Cardiac septum (tissue), 1 donor: ENCODE measurements at places on chromosomes 5 and 9. TPM values are rescaled to one million over a fixed set of nuclear protein-coding genes. Genes with fewer than 3 reads are reported as not detected.
A peak's percentile ranks its signal among the peaks of the same experiment; 100 is the strongest.

Gene CCL21
- total RNA-seq, result 30.1 TPM

Gene WNT8A
- not detected for total RNA-seq

Gene DDX4
- total RNA-seq, result not detected

Gene ZNF883
- total RNA-seq, result 2.4 TPM

Gene IFNA21
- total RNA-seq, result not detected

Gene SLU7
- 50.5 TPM for total RNA-seq

Gene CNTFR
- 1.1 TPM for total RNA-seq

Gene SPATA9
- total RNA-seq, result not detected

DNA sequence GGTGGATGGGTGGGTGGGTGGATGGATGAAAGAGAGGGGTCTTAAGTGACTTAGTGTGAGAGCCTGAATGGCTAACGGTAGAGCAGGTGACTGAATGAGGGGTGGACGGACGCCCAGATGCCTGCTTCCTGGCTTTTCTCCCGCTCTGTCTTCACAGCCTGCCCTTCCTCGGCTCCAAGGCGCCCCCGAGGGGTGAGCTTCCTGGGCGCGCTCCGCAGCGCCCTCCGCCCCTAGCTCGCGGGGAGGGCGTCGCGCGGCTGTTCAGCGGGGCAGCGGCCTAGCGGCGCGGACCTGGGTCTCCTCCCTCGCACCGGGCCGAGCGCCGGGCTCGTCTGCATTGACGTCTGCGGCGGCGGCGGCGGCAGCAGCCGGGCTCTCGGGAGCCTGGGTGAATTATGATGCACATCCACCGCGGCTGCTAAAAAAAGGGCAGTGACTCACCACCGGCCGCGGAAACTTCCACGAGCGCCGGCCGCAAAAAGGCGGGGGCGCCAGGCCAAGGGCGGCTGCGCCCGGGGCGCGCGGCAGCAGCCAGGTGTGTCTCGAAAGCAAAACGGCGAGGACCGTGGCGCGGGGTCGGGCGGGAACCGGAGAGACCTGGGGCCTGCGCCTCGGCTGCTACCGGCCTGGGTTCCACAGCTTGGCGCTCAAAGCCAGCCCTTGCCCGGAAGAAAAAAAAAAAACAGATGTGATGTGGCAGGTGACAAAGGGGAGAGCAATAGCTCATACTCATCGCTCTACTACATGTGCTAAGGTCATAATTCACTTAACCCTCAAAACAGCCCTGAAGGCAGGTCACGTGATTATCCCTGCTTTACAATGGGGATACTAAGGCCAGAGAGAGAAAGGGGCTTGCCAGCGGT lies 143.0 kb upstream of the ADRA1B start:
- DNase-seq, result peak; percentile 89

- DNase-seq, result no peak
Measured at GRCh38 chr9:132797861-132798659, 80.0 kb downstream of the AK8 start.

- no peak for DNase-seq
Measured at GRCh38 chr9:91483835-91484234, 60.2 kb upstream of the NFIL3 start.

DNA sequence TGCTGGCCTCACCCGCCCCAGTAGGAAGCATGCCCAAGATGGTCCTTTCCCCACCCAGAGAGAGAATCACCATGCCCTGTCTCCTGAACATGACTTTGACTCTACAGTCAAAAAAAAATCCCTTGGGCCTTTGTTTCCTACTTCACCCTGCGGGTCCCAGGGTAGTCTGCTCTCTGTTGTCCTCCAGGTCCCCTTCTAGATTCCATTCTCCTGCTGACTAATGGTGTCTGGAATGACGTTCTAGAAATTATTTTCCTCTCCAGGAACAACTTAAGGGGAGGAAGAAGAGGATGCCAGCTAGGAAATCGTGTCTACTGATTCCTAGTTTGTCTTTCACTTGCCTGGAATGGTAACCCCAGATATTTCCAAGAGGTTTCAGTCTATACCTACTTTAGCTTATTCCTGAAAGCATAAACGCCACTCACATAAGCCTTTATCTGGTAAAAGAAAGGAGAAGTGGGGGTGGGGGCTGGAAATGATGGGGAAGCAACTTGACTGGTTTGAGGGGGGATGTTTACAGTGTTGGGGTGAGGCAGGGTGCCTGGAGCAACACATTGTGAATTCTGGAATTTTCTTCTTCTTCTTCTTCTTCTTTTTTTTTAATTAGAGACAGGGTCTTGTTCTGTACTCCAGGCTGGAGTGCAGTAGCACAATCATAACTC lies 93.9 kb downstream of the SNX18 start:
- DNase-seq, result no peak

- no peak for DNase-seq
Measured at GRCh38 chr5:127298656-127299055, 8.1 kb downstream of the MEGF10 start.

- DNase-seq, result no peak
Measured at GRCh38 chr9:120107138-120107537, 472.8 kb downstream of the CDK5RAP2 start.

- no peak for DNase-seq
Measured at GRCh38 chr9:97993000-97993399, 9.9 kb downstream of the ANP32B start.

GRCh38 chr5:102758576-102758975 lies 3.5 kb downstream of the PAM start:
- no peak for DNase-seq
